ENCODE measurements at places on chromosomes 11 and 22.

DNA sequence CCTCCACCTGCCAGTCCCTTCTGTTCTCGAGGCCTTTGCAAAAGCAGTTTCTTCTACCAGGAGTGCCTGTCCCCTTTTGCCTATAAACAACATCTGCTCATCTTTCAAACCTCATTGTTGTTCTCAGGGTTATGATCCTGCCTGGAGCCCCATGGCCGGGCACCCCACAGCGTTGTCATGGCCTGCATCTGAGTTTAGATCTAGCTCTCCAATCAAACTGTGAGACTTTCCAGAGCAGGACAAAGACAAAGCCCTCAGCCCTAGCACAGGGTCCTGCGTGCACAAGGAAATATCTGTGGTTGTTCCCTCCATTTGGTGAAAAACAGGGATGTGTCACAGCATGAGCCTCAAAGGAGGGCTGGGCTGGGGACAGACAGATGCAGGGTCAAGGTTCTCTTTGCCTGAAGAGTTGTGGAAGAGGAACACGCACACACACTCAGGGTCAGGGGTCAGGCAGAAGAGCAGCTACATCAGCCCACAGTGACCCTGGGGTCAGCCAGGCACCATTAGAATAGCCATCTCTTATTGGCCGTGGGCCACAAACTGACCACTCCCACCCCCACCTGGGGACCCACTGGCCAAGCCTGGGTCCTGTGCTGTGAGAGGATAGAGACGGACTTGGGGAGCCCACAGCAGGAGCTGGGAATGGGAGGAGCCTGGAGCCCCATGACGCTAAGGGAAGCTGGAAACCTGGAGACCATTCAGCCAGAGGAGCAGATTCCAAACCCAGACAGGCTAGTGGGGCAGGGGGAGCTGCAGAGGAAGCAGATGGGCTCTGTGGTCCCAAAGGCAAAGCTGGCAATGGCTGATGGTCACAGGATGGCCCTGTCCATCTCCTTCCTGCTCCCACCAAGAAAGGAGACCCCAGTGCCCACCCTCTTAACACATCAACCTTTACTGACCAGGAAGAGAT lies 99.4 kb downstream of the PDE2A start:
- DNase-seq: no peak

- DNase-seq: no peak
Measured at GRCh38 chr11:70755410-70756158, 357.3 kb downstream of the CTTN start.

DNA sequence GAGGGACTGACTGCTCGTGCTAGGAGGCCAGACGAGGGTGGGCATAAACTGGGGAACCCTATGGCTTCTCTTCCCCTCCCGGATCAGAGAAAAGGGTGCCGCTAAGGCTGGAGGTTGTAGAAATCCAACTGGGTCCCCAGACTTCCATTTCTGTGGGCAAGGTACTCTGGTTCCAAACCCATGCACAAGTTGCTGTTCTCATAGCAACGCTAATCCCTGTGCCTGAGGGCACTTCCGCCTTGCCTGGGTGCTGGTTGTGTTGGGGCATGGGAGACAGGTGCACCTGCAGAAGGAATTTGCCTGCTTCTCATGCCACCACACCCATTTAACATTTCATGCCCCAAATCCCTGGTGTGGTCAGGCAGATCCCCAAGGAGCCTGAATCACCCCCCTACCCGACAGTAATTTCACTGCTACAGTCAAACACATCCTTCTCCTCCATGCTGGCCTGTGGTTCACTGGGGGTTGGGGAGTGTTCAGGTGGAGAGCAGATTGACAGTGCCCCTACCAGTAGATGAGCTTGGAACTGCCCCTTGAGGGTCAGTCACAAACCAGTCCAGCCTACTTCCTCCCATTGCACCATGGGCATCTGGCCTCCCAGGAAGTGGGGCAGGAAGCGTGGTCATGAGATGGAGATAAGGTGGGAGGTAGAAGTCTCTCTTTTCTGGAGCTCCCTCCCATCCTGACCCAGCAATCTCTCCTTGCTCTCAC lies 1.2 kb downstream of the C2CD2L start:
- no peak for DNase-seq

DNA sequence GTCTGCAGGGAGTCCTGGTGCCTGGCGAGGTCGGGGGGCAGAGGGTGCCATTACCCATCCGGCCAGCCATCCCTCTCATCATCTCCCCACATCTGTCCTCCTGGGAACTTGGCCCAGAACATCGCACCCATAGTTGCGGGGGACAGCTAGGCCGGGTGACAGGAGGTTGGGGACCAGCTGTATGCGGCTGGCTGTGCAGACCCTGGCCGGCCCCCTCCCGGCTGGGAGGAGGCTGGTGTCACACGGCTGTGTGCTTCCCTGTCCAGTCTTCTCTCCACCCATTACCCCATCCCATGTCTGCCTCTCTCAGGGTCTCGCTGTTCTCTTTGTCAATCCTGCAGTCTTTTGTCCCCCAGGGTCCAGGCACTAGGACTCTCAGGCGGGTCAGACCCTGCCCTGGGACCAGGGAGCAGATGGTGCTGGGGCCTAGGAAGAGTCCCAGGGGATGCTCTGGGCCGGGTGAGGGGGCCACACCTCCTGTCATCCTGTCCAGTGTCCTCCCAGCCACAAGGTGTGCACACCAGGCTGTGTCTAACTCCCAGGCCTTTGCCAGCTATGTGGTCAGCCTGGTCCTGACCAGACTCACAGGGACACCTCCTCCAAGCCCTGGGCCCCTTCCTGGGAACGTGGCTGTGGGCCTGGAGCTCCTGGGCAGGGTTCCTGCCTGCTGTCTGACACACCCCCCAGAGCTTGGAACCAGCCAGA lies 6.4 kb upstream of the TBX1 start:
- no peak for DNase-seq

DNA sequence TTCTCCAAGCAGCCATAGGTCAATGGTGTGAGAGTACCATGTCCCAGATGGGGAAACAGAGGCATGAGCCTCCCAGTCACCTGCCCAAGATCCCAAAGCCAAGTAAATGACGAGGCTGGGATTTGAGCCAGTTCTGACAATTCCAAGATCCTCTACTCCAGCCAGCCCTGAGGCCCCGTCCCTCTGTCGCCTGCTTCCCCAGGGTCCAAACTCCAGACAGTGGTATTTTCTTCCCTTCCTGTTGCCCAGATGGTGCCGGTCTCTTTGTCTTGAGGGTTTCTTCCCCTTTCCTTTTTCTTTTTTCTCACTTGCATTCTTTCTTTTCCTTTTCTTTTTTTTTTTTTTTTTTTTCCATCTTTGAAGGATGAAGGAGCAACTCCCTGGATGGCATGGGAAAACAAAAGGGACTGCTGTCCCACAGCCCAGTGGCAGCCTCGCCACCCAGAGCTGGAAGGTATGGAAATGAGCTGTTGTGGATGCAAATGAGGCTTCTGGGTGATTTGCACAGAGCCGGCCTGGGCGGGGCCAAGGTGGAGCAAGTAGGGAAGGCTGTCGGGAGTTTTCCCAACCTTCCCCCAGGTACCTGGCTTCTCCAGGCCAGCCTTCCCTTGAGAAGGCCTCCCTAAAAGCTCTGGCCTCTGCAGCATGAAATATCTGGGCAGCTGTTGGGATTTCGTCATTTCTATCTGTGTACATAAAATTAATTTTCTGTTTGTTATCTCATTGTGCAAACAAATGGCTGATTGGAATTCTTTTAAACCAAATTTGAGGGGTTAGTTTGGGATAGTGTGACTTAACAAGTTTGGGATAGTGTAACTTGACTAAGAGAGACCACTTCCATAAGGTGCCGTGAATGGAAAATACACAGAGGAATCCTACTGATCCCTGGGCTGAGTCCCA lies 146.8 kb downstream of the MN1 start:
- DNase-seq: no peak

GRCh38 chr11:115657586-115657985 lies 153.4 kb upstream of the CADM1 start:
- DNase-seq: no peak

GRCh38 chr11:3627291-3627690 lies 14.5 kb downstream of the ART5 start:
- DNase-seq: no peak

DNA sequence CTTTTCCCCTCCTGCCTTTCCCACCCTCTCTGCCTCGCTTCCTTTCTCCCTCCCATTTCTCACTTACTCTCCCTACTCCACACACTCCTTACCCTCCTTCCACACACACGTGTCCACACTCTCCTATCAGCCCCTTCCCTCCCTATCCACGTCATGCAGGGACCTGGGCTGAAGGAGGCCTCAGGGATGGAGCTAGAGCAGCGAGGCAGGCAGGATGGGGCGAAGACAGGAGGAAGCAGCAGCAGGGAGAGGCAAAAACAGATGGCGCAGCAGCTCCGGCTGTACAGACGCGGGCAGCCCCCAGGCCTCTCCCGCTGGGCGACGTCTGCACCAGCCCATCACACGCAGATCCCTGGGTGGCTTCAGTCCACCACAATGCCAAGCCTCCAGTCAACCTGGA lies 97.9 kb downstream of the SPATA19 start:
- no peak for DNase-seq

- DNase-seq: no peak
Measured at GRCh38 chr11:128405714-128406662, 181.4 kb downstream of the ETS1 start.

- DNase-seq: no peak
Measured at GRCh38 chr22:46587061-46587460, 33.1 kb upstream of the GRAMD4 start.

DNA sequence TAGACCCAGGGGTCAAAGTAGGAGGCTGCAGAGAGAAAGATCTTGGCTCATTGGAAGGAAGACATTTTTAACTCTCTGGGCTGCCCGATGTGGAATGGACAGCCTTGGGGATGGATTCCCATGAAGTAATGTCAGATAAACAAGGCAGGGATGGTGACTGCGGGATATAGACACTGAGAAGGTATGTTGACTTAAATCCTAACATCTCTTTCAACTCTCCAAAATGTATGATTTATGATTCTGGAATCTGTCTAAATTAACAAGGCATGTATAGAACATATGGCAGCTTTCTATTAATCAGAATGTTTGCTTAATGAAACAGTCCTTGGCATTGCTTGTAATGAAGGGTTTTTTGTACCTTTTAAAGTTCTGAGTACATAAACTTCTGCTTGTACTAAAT lies 56.1 kb upstream of the VSTM5 start:
- DNase-seq: no peak

GRCh38 chr22:39231197-39231950 lies 13.4 kb downstream of the PDGFB start:
- no peak for DNase-seq

DNA sequence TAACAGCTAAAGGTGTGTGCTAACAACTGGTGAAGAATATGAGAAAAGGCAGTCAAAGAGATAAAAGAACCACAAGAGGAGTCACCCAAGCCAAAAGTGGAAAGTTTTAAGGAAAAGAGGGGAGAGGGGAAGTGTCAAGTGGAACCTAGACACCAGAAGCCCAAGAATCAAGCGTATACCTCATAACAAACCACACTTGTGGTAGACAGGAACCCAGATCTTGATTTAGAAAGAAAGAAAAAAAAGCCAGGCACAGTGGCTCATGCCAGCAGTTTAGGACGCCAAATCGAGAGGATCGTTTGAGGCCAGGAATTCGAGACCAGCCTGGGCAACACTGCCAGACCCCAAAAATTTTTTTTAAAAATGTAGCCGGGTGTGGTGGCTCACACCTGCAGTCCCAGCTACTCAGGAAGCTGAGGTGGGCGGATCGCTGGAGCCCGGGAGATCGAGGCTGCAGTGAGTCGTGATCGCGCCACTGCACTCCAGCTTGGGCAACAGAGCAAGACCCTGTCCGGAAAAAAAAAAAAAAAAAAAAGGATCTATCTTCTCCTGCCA lies 877 bp downstream of the SLC25A17 start:
- DNase-seq: no peak

DNA sequence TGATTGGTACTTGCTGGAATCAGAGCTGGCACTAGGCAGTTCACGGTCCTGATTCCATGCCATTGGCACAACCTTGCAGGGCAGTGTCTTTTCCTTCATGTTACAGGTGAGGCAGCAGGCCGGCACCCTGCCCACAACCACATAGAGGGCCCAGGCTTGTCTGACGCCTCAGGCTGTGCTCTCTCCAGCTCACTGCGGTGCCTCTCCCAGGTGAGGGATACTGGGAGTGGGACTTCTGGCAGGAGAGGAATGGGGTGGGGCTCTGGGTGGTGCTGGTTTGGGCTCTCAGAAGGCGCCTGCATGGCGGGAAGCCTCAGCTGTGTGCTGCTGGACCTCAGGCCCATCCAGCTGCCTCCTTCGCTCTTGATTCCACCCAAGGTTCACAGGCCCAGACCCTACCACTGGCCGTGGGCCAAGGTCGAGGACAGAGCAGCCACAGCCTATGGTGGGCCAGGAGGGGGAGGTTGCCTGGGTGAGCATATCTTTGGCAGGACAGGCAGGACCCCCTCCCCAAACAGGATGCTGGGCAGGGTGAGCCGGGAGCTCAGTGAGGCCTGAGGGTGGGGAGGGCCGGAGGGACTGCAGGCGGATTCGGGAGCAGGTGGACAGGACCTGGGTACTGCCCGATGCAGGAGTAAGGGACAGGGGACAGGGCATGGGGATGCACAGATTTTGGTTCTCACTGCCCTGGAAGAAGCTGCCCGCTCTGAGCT lies 7.0 kb upstream of the MPPED1 start:
- DNase-seq: no peak

GRCh38 chr22:41285820-41286638 lies at the start of gene RANGAP1:
Gene RANGAP1, minus strand, starts transcription at chr22:41286187. Its CDS starts 5,143 bp downstream, at chr22:41281044.
- DNase-seq: peak; percentile 65

DNA sequence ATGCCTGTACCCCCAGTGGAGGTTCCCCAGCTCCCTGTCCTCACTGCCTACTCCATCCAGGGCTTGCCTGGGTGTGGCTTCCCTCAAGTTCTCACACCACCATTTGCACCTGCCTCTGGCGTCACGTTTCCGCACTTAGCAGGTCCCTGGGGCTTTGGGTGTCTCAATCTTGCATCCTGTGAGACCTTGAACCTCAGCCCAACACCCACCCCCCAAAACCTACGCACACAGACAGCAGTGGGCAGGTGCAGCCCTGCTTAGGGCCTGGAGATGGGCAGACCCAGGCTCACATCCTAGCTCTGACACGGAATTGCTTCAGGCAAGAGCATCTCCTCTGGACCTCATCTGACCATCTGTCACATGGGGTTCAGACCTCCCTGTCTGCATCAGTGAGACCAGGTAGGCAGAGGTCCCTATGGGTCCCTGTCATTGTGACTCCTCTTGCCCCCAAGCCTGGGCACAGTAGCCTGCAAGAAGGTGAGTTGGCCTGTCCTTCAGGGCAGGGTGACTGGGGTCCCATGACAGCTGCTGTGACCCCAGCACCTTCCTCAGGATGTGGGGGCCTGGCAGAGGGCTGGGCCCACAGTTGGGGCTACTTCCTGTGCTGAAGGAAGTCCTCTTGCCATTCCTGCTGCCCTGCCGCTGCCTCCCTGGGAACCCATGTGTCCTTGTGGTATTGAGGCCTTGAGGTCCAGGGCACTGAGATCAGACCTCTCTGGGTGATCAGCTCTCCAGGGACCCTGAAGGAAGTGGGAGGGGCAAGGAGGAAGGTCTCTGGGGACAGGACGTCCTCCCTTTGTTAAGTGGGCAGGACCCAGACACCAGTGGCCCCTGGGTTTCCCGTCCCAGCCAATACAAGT lies 2.0 kb downstream of the SIPA1 start:
- DNase-seq: no peak

Data from cortex of kidney (tissue), 1 donor.